ENCODE measurements at places on chromosomes 5 and 9.

- no peak for DNase-seq
Observed at GRCh38 chr5:79898611-79899010, 92.5 kb downstream of the MTX3 start.

- no peak for DNase-seq
Observed at GRCh38 chr9:117936185-117937130, 232.3 kb downstream of the TLR4 start.

GRCh38 chr5:143569213-143569701 lies 165.8 kb upstream of the NR3C1 start:
- no peak for DNase-seq

DNA sequence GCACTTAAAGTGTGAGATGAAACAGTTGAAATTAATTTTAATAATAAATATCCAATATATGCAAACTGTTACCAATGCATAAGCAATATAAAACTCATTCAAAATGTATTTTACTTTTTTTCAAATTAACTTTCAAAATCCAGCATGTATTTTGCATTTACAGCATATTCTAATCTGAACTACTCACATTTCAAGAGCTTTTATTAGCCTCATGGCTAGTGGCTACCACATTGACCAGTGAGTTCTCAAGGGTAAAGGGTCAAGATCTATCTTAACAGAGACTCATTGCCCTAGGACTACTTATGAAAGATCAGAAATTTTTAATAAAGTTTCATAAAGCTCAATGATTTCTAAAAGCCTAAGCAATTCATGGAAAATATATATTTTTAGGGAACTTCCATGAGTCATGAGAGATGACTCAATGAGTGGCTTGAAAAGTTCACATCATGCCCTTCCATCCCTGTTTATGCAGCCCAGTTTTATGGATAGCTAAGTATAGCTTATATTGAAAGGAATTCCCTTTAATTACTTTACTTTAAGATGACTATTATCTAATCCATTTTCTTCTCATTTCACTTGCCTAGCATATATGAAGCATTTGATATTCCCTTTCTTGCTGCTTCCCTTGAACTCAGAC lies 608.6 kb downstream of the SLCO4C1 start:
- no peak for DNase-seq

GRCh38 chr9:102867488-102867887 lies 127.6 kb upstream of the CYLC2 start:
- DNase-seq, result no peak

DNA sequence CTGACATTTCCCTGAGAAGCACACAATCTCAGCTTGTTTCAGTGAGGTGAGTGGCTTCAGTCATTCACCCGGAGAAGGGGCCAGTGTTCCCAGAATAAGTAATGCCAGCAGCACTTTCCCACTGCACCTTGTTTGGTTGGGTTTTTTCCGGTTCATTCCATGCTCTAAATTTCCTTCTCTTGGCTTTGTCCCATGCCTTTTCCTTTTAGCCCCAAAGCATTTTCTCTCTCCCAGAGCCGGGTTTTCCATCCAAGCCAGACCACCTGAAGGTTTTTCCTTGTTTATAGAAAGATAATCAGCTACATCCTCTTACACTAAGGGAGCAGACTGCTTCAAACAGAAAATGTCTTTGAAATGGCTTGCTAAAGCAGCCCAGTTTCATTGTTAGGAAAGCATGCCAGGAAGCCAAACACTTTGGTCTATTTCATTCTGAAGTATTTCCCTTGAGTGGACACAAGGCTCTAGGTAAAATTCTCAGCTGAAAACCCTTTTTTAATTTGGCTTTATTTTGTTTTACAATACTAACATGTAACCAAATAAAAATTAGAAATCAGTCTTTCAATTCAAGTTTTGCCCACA lies 501.6 kb downstream of the DTWD2 start:
- no peak for DNase-seq

GRCh38 chr5:111853748-111854147 lies 96.8 kb upstream of the NREP start:
- no peak for DNase-seq

DNA sequence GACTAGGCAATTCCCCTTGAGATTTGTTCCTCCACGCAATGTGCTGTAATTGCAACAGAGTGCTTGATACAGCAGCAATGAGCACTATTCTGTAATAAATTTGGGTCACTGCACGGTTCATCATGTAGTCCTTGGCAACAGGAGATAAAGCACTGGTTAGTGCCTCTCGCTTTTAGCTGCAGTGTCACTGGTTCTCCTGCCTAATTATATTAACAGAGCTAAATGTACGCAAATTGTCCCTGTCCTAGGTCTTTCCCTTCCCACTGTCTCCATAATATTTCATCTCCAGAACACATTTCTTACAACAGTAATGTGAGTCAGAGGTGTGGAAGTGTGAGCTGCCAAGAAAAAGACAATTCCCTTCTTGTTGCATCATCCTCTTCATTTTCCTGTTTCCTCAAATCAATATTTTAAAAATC lies 553.1 kb downstream of the ZNF608 start:
- DNase-seq, result no peak

DNA sequence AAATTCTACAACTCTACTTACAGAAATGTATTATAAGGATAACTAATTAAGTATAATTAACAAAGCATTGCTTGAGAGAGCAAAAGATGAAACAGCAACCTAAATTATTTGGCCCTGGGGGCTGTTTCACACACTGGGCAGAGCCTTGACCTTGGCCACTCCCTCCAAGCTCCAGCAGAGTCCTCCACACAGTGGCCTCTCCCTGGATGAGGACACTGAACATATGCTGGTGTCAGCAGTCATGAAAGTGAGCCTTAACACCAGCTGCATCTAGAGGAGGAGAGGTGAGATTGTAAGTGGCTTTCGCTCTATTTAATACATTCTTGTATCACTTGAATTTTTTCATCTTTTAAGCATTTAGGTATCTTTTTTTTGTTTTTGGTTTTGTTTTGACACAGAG lies 23.3 kb upstream of the ZDHHC12 start:
- no peak for DNase-seq

DNA sequence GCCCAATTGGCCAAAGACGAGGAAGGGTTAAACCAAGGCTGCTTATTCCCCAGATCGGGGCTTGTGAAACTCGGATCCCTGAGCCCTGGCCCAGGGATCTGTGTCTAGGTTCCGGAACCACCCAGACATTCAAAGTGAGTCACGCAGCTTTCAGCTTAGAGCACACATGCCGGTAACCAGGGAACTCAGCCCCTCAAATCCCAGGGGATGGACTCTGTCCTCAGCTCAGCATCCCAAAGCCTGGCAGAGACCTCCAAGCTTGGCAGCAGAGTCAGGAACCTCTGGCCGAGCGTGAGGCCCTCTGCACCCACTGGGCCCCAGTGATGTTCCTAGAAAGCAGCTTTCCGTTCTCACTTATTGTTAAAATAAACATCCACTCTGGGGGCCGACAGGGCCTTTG lies 5.1 kb downstream of the PNPLA7 start:
- no peak for DNase-seq

DNA sequence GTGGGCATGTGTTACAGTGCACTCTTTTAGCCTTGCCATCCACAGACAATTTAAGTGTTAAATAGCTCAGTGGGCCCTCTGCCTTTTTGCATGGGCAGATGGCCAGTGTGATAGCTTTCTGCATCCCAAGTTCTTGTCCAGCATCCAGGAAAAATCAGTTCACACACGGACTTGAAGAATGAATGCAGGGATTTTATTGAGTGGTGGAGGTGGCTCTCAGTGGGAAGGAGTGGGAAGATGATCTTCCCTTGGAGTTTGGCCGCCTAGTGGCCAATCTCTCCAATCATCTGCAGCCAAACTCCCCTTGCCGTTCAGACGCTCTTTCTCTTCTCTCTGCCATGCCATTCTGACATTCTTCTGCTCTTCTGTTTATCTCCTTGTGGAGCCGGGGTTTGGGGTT lies 322.4 kb upstream of the GRAMD2B start:
- no peak for DNase-seq

Data from activated CD4-positive, alpha-beta T cell treated with anti-CD3 and anti-CD28 coated beads for 1 hour (primary cell).